Activated B cell treated with CpG ODN at 0.5 μM for 24 hours (primary cell): ENCODE measurements at places on chromosomes 2 and 18. TPM values are rescaled to one million over a fixed set of nuclear protein-coding genes. Genes with fewer than 3 reads are reported as not detected.

DNA sequence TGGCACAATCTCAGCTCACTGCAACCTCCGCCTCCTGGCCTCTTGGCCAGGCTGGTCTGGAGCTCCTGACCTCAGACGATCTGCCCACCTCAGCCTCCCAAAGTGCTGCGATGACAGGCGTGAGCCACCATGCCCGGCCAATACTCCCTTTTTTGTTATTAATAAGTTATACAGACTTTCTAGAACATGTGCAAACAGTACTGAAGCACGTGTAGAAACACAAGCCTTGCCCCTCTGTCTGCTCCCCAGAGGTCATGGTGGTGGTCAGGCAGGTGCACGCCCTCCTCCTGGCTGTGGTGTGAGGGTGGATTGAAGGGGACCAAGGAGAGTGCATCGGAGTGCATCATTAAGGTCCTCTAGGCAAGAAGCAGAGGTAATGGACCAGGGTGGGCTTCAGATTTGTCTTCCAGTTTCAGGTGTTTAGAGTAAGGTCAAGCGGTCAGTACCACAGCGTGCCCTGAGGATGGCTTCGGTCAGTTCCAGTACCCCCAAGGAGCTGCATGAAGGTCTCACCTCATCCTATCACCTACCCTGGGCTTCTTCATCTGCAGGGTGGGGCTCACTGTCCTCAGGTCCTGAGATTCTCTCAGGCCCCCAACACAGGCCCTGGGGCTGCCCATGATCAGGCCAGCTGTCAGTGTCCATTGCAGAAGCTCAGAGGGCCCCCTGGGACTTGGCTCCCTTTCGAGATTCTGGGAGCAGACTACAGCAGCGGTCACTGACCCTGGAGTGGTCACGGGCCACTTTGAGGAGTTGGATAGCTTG, 124.3 kb downstream of the GLI2 start:
- no peaks in the 10 kb centered on the region for H3K4me1 ChIP-seq
- no peak for DNase-seq
- H3K36me3 ChIP-seq, result no peaks in the 10 kb centered on the region
- no peak overlapping the region for H3K4me3 ChIP-seq
- no peak overlapping the region for H3K27ac ChIP-seq
- no peaks in the 10 kb centered on the region for H3K27me3 ChIP-seq

SLC9A2 gene
- total RNA-seq, result not detected in 2 replicates

DNA sequence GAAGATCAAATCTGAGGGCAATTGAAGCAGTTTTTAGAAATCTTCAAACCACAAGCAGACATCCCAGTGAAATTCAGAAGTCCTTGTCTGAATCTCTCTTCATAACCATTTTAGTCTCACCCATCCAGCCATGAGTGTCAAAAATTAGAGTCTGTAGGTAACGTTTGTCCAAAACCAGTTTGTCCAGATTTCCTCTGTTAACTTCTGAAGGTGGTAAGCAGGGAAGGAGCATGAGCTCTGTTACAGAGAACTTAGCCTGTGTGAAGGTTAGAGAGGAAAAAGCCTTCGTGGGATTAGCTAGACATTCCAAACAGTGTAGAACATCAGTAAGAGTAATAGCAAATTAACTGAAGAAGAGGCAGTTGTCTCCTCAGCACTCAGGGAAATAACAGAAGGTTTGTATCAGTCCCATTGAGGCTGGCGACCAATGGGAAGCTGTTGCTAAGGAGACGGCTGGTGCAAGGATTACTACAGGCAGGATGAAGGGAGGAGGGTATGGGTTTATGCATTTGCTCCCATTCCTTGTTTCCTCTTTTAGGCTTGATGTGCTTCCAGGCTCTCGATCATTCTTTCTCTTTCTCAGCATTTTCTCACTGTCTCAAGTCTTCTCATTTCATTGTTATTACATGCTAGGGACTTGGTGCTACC, 8.7 kb upstream of the GPR155 start:
- no peak overlapping the region for H3K4me3 ChIP-seq
- H3K36me3 ChIP-seq, result no peaks in the 10 kb centered on the region
- no peak overlapping the region for H3K27ac ChIP-seq
- H3K27me3 ChIP-seq, result no peaks in the 10 kb centered on the region
- DNase-seq, result no peak

DNA sequence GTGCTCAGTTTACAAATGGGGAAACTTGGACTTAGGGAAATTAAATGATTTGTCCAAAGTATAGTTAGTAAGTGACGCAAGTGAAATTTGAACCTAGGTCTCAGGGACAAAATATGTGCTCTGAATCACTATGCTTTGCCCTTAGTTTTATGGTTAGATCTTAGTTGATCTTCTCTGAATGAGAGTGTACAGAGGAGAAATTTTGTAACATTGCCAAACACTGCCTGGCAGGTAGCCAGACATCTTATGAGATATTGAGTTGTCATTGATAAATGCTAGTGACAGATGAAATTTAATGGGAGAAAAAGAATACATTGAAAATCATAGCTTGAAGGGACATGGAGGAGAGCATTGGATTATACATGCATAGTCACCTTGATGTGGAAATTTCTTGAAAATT, 91.4 kb downstream of the GALNT1 start:
- H3K27ac ChIP-seq, result no peak overlapping the region
- H3K4me1 ChIP-seq, result peaks cover 2% of the 10 kb centered on the region
- DNase-seq, result no peak
- peaks cover 29% of the 10 kb centered on the region for H3K36me3 ChIP-seq

DNA sequence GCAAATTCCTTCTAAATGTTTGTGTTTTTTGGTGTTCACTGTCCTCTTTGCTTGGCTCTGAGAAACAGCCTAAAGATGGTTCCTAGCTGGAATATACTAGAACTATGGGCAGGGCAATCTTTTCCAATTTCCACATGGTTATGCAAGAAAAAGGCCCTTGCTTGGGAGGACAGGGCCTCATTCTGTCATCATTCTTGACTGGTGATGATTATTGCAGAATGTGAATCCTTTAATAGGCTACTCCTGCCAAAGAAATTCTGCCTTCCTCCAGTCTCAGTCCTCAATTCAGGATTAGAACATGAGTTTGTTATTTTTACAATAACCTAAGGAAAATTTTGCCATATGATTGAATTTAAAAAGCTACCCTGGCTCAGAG, 218.7 kb downstream of the HNMT start:
- H3K36me3 ChIP-seq, result no peaks in the 10 kb centered on the region
- no peak overlapping the region for H3K4me3 ChIP-seq
- no peaks in the 10 kb centered on the region for H3K27me3 ChIP-seq
- no peak overlapping the region for H3K27ac ChIP-seq
- no peaks in the 10 kb centered on the region for H3K4me1 ChIP-seq
- no peak for DNase-seq

VIL1 gene
- 0.07 TPM in 1 of 2 replicates, not detected in the other for total RNA-seq

GRCh38 chr2:155975734-155976133, 356.8 kb downstream of the NR4A2 start:
- DNase-seq, result no peak
- no peaks in the 10 kb centered on the region for H3K36me3 ChIP-seq
- H3K4me1 ChIP-seq, result no peaks in the 10 kb centered on the region
- no peak overlapping the region for H3K4me3 ChIP-seq
- no peak overlapping the region for H3K27ac ChIP-seq

DNA sequence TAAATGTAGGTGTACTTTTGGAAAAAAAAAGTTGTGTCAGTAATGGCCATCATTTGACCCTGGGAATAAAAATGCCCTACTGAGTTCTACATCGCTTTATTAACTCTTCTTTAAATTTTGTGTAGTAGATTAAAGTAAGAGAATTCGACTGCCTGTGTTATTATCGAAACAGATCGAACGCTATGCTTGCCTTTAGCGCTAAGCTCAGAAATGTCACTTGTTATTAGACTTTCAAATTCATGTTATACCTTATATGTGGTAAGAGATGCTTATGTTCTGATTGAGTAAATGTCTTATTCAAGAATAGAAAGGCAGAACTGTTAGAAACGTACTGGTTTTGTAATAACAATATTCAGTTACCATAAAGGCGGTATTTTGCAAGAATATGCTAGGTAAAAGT, 1.4 kb downstream of the UGP2 start:
- DNase-seq, result no peak
- H3K27me3 ChIP-seq, result no peaks in the 10 kb centered on the region
- no peak overlapping the region for H3K27ac ChIP-seq

DNA sequence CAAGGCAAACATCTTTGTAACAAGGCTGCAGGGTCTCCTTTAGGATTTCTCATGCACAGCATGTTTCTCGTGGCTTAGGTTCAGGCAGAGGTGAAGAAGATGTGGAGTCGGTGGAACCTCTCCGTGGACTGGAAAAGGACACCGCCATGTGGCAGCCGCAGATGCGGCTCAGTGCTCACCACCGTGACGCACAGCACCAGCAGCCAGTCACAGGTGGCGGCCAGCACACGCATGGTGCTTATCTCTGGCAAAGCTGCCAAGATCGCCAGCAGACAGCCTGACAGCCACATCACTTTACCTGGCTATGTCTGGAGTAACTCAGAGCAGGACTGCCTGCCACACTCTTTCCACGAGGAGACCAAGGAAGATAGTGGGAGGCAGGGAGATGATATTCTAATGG, 86.6 kb downstream of the PTH2R start:
- H3K4me3 ChIP-seq, result no peak overlapping the region
- DNase-seq, result no peak
- no peaks in the 10 kb centered on the region for H3K27me3 ChIP-seq

- no peaks in the 10 kb centered on the region for H3K27me3 ChIP-seq
- H3K4me3 ChIP-seq, result peak overlapping the region; percentile 77
- peaks cover 69% of the 10 kb centered on the region for H3K36me3 ChIP-seq
Measured at GRCh38 chr2:144510294-144510991, 9.5 kb downstream of the ZEB2 start.

- H3K4me3 ChIP-seq, result peak overlapping the region; percentile 36
- peak overlapping the region; percentile 35 for H3K27ac ChIP-seq
- no peaks in the 10 kb centered on the region for H3K4me1 ChIP-seq
- no peaks in the 10 kb centered on the region for H3K27me3 ChIP-seq
- no peak for DNase-seq
- H3K36me3 ChIP-seq, result peaks cover 29% of the 10 kb centered on the region
Measured at GRCh38 chr2:38806015-38806732, 28.2 kb downstream of the GEMIN6 start.

ZNF396 gene
- 1.5 and 2.2 TPM in 2 replicates for total RNA-seq

DNA sequence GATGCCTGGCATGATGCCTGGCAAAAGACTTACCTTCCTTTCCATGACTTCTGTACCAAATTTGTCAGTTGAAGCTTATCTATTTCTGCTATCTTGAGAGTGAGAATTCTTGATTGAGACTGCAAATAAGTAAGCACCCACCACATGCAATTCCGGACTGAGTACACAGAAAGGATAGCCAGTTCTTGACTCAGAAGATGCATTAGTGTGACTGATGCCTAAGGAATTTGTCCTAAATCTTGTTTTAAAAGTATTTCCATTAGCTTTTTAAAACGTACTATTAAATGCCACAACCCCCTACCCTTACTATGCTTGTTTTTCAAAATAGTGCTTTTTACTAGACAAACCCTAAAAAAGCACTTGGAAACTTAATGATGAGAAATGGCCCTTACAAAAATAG, 545 bp downstream of the MPP4 start:
- no peak overlapping the region for H3K4me3 ChIP-seq
- no peaks in the 10 kb centered on the region for H3K4me1 ChIP-seq
- peaks cover 8% of the 10 kb centered on the region for H3K36me3 ChIP-seq
- DNase-seq, result no peak
- peaks cover 2% of the 10 kb centered on the region for H3K27me3 ChIP-seq
- no peak overlapping the region for H3K27ac ChIP-seq

KCNK3 gene
- not detected in 2 replicates for total RNA-seq

- no peaks in the 10 kb centered on the region for H3K4me1 ChIP-seq
- H3K36me3 ChIP-seq, result no peaks in the 10 kb centered on the region
- H3K4me3 ChIP-seq, result no peak overlapping the region
- no peak for DNase-seq
- peaks cover 8% of the 10 kb centered on the region for H3K27me3 ChIP-seq
- no peak overlapping the region for H3K27ac ChIP-seq
Measured at GRCh38 chr2:10064932-10065772, 15.1 kb downstream of the CYS1 start.

GRCh38 chr2:60316381-60317033, 236.9 kb downstream of the BCL11A start:
- peaks cover 92% of the 10 kb centered on the region for H3K4me1 ChIP-seq
- no peaks in the 10 kb centered on the region for H3K27me3 ChIP-seq
- no peaks in the 10 kb centered on the region for H3K36me3 ChIP-seq
- DNase-seq, result no peak

GRCh38 chr18:59056706-59057492, 82.8 kb upstream of the SEC11C start:
- H3K27me3 ChIP-seq, result no peaks in the 10 kb centered on the region
- peaks cover 10% of the 10 kb centered on the region for H3K4me1 ChIP-seq
- no peak overlapping the region for H3K4me3 ChIP-seq
- peak; percentile 72 for DNase-seq
- peak overlapping the region; percentile 37 for H3K27ac ChIP-seq

DNA sequence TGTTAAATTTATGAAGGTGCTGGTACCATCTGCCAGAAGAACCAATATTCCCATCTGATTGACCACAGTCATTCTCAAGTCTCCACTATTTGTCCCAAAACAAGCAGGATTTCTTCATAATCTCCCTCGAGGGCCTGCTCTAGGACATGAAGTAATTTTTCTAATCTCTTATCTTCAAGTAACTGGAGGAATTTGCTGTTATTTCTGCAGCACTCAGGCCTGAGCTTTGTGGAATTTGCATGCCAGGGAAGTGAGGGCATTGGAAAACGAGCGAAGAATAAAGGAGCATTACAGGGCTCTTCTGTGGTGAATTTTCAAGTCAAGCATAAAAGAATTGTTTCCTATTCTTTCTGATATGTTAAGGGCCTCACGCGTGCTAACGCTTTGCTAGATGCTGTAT, 161.2 kb upstream of the EPAS1 start:
- no peaks in the 10 kb centered on the region for H3K4me1 ChIP-seq
- H3K27ac ChIP-seq, result no peak overlapping the region
- H3K36me3 ChIP-seq, result peaks cover 31% of the 10 kb centered on the region
- no peaks in the 10 kb centered on the region for H3K27me3 ChIP-seq
- H3K4me3 ChIP-seq, result no peak overlapping the region

GRCh38 chr2:142872882-142873724, 4.4 kb upstream of the KYNU start:
- H3K36me3 ChIP-seq, result no peaks in the 10 kb centered on the region
- H3K27me3 ChIP-seq, result no peaks in the 10 kb centered on the region
- DNase-seq, result no peak
- H3K4me3 ChIP-seq, result peak overlapping the region; percentile 55
- H3K27ac ChIP-seq, result peak overlapping the region; percentile 72
- H3K4me1 ChIP-seq, result peaks cover 70% of the 10 kb centered on the region

DNA sequence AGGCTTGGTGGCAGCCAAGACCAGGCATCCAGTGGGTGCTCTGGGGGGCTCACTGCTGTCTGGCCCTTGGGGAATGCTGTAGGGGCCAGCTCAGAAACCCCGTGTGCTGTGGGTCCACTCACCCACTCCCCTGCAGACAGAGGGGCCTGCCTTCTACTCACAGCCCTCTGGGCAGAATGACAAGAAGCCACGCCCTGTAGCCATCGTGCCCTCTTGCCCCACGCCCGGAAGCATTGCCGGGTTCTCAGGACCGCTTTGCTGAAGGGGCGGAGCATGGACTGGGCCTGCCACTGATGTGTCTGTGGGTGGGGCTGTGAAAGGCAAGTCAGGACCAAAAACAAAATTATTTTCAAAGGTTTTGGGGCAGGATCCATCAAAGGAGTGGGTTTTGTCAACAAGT, 27.8 kb downstream of the GLI2 start:
- H3K4me3 ChIP-seq, result no peak overlapping the region
- no peaks in the 10 kb centered on the region for H3K27me3 ChIP-seq
